ENCODE measurements at places on chromosomes 1 and 21.

DNA sequence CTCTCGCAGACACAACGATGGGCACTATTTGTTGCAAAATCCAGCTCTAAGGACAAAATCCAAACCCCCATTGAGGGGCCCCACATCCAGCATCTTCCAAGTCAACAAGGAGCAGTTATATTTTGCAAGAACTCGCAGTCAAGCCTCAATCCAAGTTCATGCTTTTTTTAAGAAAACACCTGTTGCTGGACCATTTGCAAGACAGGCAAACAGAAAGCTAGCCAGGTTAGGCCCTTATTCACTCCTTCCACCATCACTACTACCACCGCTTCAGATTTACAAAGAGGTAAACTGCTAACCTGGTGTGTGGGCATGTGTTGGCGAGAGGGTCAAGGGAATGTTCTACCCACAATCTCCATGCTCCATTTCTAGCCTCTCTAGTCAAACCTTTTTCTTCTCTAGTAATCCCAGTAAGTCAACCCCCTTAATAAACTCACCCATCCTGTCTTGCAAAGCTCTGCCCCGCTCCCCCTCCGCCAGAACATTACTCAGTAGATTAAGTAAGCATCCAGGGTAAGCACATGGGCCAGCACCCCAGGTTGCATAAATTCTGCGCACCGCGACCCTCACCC is 703 bp downstream of the ERI3 start:
- DNase-seq, result no peak

GRCh38 chr1:101431956-101432510 is 195.2 kb downstream of the S1PR1 start:
- no peak for DNase-seq

GRCh38 chr1:50969611-50970508 is at the start of gene CDKN2C:
CDKN2C (plus strand) TSS chr1:50970245; CDS start chr1:50970369, 124 bp downstream.
- peak; percentile 25 for DNase-seq

DNA sequence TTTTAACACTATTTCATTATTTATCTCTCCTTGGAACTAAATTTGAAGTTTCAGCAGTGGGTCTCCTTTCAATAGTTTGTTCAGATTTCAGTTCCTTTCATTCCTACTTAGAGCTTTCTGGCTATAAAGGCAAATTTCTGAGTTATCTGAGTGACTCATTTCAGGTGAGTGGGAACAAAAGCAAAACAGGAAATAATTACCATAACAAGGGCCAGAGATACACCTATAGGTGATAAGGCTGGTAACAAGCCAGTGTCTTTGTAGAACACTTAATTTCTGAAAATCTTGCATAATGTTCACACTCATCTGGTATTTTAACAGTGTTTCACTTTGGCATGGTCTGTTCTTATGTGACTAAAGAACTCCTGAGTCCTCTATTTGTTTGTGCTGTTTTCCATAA is 64.5 kb upstream of the PRRC2C start:
- no peak for DNase-seq

DNA sequence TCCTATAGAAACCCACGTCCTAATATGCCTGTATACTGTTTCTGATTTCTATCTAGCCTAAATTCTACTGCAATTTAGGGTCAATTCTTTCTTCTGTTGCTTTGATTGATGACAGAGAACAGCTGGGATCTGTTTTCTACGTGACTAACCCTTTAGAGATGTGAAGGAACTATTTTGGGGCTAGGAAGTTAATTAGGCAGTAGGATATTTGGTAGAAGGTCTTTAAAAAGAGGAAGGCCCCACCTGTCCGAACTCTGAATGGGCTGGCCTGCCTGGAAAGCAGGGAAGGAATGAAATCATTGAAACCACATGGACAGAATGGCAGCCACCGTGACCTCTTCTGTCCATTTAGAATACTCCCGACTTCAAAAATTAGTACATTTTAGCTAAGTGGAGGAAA is 21.0 kb downstream of the EIF2D start:
- no peak for DNase-seq

DNA sequence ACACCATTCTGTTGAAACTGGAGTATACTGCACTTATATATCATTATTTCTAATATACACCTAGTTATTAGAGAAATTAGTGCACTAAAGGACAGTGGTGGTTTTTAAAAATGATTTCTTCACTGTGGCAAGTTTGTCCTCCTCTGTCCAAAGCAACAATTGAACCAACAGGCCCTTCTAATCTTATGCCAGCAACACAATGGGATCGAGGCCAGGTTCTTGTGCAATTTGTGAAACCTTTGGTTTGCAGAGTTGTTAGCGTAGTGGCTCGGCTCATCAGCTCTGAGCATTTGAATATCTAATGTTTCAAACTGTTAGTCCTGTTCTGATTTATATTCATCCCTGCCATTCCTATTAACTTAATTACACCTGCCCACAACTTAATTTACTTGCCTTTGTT is 9.9 kb upstream of the LRRC39 start:
- no peak for DNase-seq

GRCh38 chr1:22584001-22584562 is 20.8 kb downstream of the EPHA8 start:
- DNase-seq, result no peak

DNA sequence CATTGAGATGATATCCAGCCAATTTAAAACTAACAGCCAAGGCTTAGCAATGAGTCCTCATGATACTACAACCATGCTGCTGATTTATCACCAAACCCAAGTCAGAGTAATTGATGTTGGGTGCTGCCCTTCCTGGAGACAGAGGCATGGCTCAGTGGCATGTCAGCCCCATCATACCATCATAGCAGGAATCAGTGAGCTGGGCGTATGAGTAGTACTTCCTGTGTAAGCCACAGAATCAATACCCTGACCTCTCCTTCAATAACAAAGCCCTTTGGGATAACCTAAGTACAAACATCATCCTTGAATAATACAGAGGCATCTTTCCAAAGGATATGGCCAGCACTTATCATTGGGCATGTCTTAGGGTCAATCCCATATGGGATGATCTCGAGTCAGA is 3.0 kb upstream of the LCE1E start:
- DNase-seq, result no peak
